A673 (cell line): ENCODE measurements at places on chromosomes 3 and 15. TPM values are rescaled to one million over a fixed set of nuclear protein-coding genes. Genes with fewer than 3 reads are reported as not detected.

DNA sequence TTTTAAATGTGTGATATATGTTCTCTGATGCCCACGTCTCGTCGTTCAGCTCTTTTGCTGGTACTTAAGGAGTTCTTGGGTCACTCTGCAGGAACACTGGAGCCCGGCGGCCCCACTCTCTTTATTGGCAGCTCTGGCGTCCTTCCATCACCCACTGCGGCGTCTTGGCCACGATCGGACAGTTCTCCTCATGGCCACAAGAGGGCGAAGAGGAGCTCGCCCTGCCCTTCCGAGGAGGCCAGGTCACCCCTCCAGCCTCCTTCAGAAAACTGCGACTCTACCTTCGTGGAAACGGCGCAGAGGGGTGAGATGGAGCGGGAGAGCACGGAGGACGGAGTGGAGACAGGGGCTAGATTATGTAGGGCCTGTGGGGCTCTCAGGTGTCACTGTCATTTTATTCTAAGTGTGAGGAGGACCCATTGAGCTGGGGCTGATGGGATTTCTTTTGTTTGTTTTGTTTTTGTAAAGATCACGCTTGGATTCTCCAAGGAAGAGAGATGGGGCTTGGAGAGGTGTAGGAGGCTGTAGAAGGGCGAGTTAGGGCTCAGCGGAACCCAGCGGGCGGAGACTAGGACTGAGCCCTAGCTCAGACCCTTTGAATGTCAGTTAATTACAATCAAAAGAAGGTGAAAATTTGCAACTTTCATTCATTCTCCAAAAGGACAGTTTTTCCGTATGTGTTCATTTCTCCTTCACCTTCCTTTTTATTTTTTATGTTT lies 28.0 kb upstream of the GABRA5 start:
- no peak for DNase-seq

DNA sequence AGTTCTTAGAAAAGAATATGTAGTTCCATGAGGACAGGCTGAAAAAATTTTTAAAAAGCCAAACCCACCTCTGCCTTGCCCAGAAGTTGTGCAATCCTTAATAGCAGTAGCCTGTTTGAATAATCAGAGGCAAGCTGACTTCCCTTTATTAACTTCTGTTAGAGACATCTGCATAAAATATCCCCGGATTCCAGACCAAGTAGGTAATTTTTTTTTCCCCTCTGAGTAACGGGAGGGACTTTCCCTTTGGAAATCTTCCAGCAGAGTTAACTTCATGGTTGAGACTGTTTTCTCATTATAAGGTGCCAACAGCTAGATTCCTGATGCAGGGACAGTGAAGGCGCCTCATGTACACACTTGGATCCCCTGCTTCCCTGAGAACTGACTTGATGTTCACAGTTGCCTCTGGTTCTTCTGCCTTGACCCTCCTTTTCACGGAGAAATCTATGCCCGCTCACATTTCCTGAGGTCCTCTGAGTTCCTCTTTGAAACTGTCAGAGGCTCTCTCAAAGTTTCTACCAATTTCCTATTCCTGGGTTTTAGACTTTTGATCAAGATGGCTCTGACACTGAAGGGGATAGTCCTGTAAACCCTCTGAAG lies 227.6 kb upstream of the BHLHE40 start:
- DNase-seq = peak; percentile 55

GRCh38 chr3:55804170-55805095 lies 317.3 kb upstream of the WNT5A start:
- DNase-seq = no peak

- no peak for DNase-seq
These were observed 110.6 kb downstream of the LPP start for GRCh38 chr3:188264226-188265207.

DNA sequence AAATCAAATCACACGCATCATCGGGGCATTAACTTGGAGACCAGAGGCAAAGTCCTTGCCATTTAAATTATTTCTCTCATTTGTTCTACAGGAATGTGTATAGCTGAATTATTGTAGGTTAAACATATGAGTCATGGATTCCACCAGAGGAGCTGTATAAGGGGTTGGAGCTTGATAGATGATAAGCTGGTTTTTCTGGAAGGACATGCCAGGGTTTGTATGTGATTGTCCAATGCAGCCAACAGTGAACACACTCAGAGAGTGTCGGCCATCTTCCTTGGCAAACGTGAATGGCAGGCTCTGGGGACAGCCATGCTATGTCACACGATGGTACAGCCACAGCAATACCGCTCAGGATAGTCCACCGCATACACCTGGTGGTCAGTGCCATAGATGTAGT lies 25.1 kb downstream of the SSUH2 start:
- no peak for DNase-seq

DNA sequence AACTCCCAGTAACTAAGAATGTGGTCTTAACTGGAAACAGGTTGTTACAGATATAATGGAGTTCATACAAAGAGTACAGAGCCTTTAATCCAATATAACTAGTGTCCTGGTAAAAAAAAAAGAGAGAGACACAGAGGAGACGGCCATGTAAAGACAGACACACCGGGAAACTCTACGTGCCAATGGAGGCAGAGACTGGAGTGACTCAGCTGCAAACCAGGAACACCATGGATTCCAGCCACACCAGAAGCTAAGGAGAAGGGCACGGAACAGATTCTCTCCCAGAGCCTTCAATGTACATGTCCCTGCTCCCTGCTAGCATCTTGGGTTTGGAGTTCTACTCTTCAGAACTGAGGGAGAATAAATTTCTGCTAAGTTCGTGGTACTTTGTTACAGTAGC lies 4.5 kb downstream of the RNF168 start:
- no peak for DNase-seq

DNA sequence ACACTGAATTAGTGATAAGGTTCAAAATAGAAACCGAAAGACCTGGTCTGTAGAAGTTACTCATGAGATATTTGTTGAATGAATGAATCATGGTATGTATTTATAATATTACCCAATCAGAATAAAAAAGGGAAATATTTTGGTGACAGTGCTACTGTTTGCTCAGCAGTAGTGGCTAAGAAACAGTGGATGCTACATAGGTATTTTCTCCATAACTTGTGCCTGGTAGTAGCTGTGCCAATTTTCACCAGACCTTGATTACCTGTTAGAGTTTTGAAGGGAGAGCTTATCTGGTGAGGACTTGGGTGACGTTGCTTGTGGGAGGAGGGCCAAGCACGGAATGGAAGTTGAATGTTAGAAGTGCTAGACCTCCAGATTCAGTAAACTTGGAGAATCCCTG lies 14.3 kb downstream of the LIMD1 start:
- no peak for DNase-seq

DNA sequence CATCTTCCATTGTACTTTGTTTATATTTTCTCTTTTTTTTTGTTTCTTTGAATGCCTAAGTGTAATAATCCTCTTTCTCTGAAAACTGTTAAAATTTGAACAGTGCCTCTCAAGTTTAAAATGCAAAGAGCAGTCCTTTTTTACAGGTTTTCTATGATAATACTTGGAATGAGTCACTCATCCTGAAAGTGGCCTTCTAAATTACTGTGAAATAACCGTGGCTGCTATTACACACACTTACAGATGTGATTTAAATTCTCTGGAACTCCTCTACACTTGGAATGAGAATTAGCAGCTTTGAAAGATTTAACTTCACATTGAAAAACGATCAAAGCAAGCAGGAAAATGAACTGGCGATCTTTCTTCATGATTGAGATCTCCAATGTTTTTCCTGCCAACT lies 105.9 kb downstream of the ROBO1 start:
- DNase-seq = peak; percentile 52

- DNase-seq = no peak
These were observed 32.2 kb upstream of the KLHL25 start for GRCh38 chr15:85826756-85827515.

Gene ILDR1
- not detected in 2 replicates for total RNA-seq

Gene AHSG
- 3.2 and 4.9 TPM in 2 replicates for total RNA-seq
